ENCODE measurements at places on chromosomes 12 and 14.
A peak's percentile ranks its signal among the peaks of the same experiment; 100 is the strongest.

GRCh38 chr14:91164676-91165075 is 50.8 kb downstream of the DGLUCY start:
- no peak for DNase-seq

DNA sequence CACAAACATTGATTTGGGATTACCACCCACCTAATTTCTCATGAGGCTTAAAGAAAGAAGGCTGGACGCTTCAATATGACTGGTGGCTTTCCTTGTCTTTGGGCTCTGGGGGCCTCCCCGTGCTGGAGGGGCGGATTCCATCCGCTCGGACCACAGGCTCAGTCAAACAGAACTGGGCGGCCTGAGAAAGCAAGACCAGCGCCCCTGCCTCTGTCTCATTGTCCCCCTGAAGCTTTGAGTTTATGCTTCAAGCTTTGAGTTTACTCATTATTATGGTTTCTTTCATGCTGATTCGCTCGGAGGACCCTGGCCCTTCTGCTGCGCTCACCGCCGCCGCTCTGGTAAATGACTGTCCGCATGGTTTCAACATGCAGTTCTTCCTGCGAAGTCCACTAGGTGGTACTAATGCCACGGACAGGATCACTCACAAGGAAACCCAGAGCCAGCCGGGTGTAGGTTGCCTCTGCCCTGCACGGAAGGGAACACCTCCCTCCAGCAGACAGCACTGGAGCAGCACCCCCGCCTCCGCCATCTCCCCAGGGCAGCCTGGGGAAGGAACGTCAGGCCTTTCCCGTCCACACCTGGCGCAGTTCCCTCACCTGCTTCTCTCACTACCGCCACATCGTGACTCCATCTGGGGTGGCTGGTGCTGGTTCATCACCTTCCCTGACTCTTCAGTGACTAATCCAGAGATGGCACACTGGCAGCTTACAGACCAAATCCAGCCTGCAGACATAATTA is 13.2 kb upstream of the TIGAR start:
- DNase-seq = peak; percentile 85

DNA sequence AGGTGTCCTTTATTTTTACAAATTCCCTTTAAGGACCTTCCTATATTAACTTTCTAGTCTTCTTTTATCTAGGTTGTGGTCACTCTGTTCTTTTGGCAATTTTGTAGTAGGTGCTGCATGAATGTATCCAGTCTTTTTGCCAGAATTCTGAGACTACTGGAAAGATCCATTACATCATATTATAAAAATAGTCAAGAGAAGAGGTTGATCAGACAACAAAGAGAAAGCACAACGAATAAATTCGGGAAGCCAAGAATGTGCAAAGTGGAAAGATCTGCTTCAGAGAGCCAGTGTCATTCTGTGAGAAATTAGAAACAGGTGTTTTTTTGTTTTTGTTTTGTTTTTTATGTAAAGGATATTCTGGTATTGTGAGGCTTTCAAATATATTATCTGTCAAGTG is 15.8 kb upstream of the SLC16A7 start:
- DNase-seq = no peak

GRCh38 chr14:88248606-88249005 is 74.5 kb downstream of the KCNK10 start:
- DNase-seq = no peak

GRCh38 chr12:12859690-12860089 is 31.7 kb upstream of the GPRC5A start:
- DNase-seq = no peak

GRCh38 chr14:32756775-32757174 is 181.9 kb upstream of the NPAS3 start:
- DNase-seq = no peak

DNA sequence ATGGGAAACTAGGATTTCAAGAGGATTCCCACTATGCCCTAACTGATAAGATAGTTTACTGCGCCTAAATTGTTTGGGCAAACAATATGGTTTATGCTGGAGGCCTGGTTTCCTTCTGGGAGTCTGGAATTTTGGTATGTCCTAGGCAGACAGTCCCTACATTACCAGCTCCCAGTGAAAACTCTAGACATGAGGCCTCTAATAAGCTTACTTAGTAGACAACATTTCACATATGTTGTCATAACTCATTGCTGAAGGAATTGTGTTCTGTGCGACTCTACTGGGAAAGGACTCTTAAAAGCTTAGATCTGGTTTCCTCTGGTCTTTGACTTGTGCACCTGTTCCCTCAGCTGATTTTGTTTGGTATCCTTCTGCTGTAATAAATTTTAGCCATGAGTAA is 18.0 kb upstream of the PRPF39 start:
- no peak for DNase-seq

- no peak for DNase-seq
Measured at GRCh38 chr12:107275530-107275929, 182.2 kb upstream of the CRY1 start.

GRCh38 chr14:22472466-22472865 is 116.6 kb downstream of the DAD1 start:
- no peak for DNase-seq

DNA sequence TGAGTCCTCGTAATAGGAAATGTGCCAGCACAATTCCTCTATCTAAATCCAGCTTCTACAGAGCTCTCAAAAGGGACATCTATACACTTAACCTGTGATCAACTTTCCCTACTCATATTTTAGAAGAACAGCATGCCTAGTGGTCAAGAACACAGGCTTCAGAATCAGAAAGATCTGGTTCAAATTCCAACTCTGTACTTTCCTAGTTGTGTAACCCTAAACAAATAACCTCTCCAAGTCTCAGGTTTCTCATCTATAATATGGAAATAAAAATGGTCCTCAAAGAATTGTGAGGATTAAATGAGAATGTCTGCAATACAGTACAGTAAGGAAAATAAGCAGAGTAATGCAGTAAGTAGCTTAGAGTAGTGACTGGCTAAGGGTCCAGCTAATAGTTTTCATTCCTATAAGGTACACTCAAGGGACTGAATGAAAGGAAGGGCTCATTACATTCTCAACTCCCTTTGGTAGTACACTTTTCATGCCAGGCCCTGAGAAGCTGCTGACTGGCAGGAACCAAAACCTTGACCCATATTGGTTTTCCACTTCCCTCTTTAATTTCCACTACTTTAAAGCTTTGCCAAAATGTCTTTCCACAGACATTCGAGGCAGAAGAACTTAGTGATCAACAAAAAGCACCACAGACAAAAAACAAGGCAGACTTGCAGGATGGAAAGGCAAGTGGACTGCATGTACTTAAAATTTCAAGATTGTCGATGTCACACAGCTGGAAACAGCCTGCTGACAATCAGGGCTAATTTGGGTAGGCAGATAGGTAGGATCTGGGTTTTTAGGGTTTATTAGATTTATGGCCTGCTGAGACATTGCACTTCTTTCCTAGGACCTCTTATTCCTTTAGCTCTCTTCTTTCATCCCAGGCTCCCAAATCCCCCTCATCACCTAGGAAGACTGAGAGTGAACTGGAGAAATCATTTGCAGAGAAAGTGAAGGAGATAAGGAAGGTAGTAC is 4.3 kb downstream of the CCDC196 start:
- no peak for DNase-seq

DNA sequence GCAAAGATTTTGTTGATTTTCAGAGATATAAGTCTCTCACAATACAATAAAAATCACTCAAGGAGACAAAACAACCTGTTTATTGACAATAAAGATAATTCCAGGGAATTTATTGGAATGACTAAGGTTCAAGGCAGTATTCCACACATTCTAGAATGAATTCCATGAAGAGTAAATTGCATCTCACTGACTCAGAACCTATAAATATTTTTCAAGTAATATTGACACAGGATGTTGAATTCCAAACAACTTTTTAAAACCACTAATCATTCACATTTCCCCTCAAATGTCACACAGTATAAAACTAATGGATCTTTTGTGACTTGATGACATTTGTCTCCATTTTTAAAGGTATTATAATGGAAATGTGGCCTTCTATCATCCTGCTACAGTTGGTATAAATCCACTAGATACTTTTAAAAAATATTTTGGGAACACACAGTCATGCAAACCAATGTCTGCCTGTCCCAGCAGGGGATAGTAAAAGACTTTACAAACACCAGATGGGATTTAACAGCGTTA is 42.1 kb upstream of the LGR5 start:
- no peak for DNase-seq

DNA sequence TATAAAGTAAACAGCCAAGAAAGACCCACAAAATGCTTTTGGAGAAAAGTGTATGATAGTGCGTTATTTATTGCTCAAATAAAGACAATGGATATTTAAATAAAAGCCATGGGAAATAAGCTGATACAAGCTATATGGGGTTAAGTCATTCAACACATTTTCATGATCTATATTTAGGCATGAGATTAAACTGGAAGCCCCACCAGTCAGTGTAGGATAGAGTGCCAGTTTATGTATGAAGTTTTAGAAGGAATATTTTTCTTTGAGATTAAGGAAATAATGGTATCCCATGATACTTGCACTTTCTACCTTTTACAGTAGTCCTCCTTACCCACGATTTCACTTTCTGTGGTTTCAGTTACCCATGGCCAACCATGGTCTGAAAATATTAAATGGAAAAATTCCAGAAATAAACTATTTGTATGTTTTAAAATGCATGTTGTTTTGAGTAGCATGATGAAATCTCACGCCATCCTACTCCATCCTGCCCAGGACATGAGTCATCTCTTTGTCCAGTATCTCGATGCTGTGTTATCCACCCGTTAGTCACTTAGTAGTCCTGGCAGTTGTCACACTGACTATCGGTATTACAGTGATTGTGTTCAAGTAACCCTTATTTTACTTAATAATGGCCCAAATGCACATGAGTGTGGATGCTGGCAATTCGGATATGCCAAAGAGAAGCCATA is 22.3 kb downstream of the SYT1 start:
- DNase-seq = no peak

- DNase-seq = no peak
Measured at GRCh38 chr12:63989301-63989845, 144.9 kb downstream of the SRGAP1 start.

DNA sequence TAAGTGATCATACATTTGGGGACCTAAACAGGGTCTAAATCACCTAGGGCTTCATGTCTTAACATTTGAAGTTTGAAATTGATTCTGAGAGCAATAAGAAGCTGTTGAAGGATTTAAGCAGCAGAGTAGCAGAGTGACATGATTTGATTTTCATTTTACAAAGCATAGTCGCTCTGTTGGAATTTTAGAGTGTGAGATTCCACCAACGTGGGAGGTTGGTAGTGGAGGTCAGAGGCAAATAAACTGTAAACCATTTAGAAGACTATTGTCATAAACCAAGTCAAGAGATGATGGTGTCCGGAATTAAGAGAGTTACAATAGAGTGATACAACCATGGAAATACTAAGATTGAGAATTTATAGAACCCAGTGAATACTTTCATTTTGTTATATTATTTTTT is 52.7 kb upstream of the ZDHHC17 start:
- no peak for DNase-seq

DNA sequence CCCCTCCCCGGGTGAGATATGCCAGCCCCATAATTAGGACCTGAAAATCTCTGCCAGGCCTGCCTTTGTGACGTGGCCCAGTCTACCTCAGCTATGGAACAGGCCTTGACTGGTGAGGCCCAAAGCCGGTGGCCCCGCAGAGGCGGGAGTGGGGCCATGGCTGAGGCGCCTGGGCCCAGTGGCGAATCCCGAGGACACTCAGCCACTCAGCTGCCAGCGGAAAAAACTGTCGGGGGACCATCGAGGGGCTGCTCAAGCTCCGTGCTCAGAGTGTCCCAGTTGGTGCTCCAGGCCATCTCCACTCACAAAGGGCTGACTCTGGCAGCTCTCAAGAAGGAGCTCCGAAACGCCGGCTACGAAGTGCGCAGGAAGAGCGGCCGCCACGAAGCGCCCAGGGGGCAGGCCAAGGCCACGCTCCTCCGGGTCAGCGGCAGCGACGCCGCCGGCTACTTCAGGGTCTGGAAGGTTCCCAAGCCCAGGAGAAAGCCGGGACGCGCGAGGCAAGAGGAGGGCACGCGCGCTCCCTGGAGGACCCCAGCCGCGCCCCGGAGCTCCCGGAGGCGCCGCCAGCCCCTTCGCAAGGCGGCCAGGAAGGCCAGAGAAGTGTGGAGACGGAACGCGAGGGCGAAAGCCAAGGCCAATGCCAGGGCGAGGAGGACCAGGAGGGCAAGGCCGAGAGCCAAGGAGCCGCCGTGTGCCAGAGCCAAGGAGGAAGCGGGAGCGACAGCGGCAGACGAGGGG is 21.4 kb downstream of the ZNF641 start:
- DNase-seq = no peak

DNA sequence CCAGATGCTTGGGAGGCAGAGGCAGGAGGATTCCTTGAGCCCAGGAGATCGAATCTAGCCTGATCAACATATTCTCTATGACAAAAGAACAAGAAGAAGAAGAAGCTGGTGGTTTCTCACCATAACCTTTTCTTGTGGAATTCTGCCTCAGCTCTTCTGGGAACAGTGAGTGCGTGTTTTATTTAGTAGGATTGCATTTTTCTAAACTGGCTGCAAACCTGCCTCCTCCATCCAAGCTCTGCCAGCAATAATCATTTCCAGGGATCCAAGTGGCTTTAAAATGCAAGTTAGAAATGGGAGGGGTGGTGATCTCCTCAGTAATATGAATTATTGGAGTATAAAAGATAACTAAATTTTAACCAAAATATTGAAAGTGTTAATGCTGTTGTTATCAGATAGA is 46.1 kb upstream of the MMP17 start:
- no peak for DNase-seq

DNA sequence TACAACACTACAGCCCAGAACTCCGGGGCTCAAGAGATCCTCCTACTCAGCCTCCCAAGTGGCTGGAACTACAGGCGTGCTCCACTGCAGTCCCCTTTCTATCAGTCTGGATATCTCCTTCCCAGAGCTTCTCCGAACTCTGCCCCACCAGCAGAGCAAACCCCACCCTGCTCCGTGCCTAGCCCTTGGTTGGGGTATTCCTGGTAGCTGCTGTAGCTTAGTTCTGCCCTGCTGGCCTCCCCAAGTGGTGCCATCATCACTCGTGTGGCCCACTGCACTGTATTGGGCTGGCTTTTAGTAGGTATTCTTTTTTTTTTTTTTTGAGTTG is 9.5 kb downstream of the HSP90AA1 start:
- DNase-seq = no peak

- no peak for DNase-seq
Measured at GRCh38 chr12:76264611-76265012, 83.6 kb downstream of the BBS10 start.

GRCh38 chr12:80838708-80839107 is 99.0 kb downstream of the LIN7A start:
- peak; percentile 31 for DNase-seq
